ENCODE measurements at places on chromosomes 5 and 9.

GRCh38 chr5:149675610-149676201 lies 54.4 kb upstream of the PPARGC1B start:
- peak; percentile 94 for DNase-seq
- no peak overlapping the region for H3K4me3 ChIP-seq
- peak overlapping the region; percentile 89 for H3K27ac ChIP-seq
- no peaks in the 10 kb centered on the region for H3K27me3 ChIP-seq
- H3K4me1 ChIP-seq = no peaks in the 10 kb centered on the region

DNA sequence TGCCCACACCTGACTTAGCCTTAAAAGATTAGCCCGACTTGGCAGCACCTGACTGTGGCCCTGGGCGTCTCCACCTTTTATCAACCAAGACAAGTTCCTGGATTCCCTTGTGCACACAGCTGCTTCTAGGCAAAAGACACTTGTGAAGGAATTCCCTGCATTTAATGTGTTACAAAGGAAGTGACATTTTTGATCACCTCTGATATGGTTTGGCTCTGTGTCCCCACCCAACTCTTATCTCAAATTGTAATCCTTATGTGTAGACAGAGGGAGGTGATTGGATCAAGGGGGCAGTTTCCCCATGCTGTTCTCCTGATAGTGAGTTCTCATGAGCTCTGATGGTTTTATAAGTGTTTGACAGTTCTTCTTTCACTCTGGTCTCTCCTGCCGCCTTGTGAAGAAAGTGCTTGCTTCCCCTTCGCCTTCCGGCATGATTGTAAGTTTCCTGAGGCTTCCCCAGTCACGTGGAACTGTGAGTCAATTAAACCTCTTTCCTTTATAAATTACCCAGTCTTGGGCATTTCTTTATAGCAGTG lies 2.6 kb upstream of the CPEB4 start:
- no peaks in the 10 kb centered on the region for H3K36me3 ChIP-seq
- DNase-seq = peak; percentile 80
- no peak overlapping the region for H3K4me3 ChIP-seq
- H3K27ac ChIP-seq = peak overlapping the region; percentile 80
- peaks cover 8% of the 10 kb centered on the region for H3K4me1 ChIP-seq

DNA sequence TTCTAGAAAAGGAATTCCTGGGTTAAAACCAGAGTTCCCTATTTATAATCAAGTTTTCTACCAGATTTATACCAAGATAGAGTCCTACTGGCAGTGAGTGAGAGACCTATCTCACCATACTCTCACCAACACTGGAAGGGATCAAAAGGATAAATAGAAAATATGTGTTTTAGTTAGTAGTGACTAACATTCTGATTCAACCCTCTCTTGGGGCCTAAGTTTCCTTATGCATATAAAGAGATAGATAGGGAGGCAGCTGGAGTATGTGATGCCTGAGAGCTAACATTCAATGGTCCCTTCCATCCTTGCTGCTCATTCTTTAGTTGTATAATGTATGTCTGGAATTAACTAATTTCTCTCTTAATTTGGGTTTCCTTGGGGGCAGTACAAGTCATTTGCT lies 32.0 kb downstream of the CKMT2 start:
- no peaks in the 10 kb centered on the region for H3K4me1 ChIP-seq
- H3K36me3 ChIP-seq = no peaks in the 10 kb centered on the region
- DNase-seq = no peak

- no peak for DNase-seq
- H3K36me3 ChIP-seq = no peaks in the 10 kb centered on the region
- H3K27ac ChIP-seq = no peak overlapping the region
- no peaks in the 10 kb centered on the region for H3K27me3 ChIP-seq
- no peaks in the 10 kb centered on the region for H3K4me1 ChIP-seq
These were observed 29.6 kb downstream of the SAR1B start for GRCh38 chr5:134603059-134603458.

DNA sequence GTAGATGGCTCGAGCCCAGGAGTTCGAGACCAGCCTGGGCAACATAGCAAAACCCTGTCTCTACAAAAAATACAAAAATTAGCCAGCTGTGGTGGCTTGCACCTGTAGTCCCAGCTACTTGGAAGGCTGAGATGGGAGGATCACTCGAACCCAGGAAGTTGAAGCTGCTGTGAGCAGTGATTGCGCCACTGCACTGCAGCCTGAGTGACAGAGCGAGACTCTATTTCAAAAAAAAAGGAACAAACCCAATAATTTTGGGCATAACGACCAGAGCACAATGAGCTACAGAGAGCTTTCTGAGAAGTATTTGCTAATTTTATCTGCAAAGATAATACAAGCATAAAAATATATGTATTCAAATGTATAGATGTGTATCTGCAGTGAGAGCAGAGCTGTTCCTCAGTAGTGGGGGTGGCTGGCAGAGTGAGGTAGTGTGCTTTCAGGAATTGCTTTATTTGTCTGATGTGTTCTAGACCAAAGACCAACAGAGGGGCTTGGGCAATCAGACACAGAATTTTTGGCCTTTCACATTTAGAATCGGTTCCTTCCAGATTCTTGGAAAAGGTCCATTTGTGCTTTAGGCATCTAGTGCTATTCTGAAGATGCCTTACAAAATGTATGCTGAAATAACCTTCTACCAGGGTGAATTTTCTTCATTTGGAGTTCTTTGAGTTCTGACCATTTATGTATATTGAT lies 5.2 kb downstream of the DOCK8 start:
- H3K27me3 ChIP-seq = no peaks in the 10 kb centered on the region
- H3K4me1 ChIP-seq = no peaks in the 10 kb centered on the region

- no peak for DNase-seq
- H3K4me1 ChIP-seq = no peaks in the 10 kb centered on the region
- no peak overlapping the region for H3K27ac ChIP-seq
- H3K36me3 ChIP-seq = no peaks in the 10 kb centered on the region
These were observed 712.1 kb downstream of the CDH9 start for GRCh38 chr5:26326153-26326759.

GRCh38 chr5:145681686-145682085 lies 153.5 kb downstream of the PRELID2 start:
- H3K27me3 ChIP-seq = no peaks in the 10 kb centered on the region
- H3K36me3 ChIP-seq = no peaks in the 10 kb centered on the region
- no peak overlapping the region for H3K27ac ChIP-seq

- no peaks in the 10 kb centered on the region for H3K4me1 ChIP-seq
- H3K36me3 ChIP-seq = no peaks in the 10 kb centered on the region
- DNase-seq = no peak
- H3K27ac ChIP-seq = no peak overlapping the region
- H3K4me3 ChIP-seq = no peak overlapping the region
- no peaks in the 10 kb centered on the region for H3K27me3 ChIP-seq
These were observed 443.8 kb upstream of the ST8SIA4 start for GRCh38 chr5:101346906-101347305.

DNA sequence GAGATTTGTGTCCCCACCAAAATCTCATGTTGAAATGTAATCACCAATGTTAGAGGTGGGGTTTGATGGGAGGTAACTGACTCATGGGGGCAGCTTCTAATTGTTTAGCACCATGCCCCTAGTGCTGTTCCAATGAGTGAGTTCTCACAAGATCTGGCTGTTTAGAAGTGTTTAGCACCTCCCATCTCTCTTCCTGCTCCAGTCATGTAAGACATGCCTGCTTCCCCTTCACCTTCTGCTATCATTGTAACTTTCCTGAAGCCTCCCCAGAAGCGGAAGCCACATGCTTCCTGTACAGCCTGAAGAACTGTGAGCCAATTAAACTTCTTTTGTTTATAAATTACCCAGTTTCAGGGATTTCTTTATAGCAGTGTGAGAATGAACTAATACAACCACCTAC lies 170.5 kb downstream of the NDUFS4 start:
- no peaks in the 10 kb centered on the region for H3K36me3 ChIP-seq
- no peak overlapping the region for H3K4me3 ChIP-seq
- H3K27ac ChIP-seq = no peak overlapping the region

GRCh38 chr9:75960551-75960950 lies 70.1 kb downstream of the PCSK5 start:
- H3K36me3 ChIP-seq = no peaks in the 10 kb centered on the region
- no peaks in the 10 kb centered on the region for H3K4me1 ChIP-seq
- H3K27ac ChIP-seq = no peak overlapping the region

DNA sequence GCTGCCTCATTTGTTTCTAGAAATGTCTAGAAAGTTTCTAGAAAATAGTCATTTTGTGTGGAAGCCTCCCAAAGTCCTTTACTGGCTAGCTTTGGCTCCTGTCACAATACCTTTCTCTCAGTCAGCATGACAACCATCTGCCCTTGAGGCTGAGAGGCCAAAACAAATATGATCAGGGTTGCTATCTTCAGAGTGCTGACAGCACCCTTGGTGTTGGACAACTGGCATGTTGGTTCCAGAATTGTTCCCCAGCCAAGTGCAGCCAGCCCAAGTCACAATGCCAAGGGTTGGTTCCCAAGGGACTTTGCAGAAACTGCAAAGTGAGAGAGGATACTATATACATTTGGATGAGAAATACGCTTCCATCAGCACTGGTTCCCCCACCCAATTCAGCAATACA lies 140.9 kb upstream of the GAS1 start:
- no peak for DNase-seq
- H3K27ac ChIP-seq = no peak overlapping the region
- no peak overlapping the region for H3K4me3 ChIP-seq

DNA sequence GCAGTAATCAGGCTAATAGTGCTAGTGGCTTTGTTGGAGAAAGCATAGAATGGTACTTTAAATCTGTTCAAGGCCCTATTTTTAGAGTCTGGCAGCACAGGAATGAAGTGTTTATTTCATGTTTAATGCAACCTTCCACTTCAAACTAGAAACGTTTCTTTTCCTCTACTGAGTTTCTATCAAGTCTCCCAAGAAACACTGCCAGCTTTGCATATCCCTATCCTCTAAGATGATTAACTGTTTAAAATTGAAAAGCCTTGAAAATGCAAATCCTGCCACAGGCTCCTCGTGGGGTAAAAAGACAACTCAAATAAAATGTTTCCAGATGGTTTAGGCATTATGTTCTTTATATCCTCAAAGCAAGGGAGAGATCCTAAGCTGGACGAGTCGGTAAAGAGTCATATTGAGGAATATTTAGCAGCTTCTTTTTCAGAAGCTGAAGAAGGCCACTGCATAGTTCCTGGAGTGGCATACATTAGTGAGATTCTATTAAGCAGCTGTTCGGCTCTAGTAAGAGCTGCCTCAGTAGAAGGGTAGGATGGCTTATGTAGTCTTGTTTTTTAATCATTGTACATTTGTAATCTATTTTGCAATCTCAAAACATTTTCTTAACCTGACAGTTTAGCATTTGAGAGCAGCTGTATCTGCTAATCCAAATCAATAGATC lies 251.2 kb downstream of the CHSY3 start:
- H3K27ac ChIP-seq = no peak overlapping the region
- no peaks in the 10 kb centered on the region for H3K27me3 ChIP-seq
- no peak overlapping the region for H3K4me3 ChIP-seq
- no peaks in the 10 kb centered on the region for H3K4me1 ChIP-seq
- DNase-seq = no peak

- H3K4me1 ChIP-seq = no peaks in the 10 kb centered on the region
- H3K27me3 ChIP-seq = no peaks in the 10 kb centered on the region
- no peaks in the 10 kb centered on the region for H3K36me3 ChIP-seq
These were observed 159.6 kb upstream of the STK32A start for GRCh38 chr5:147075187-147075586.

GRCh38 chr9:37936376-37936775 lies 32.4 kb upstream of the SLC25A51 start:
- DNase-seq = no peak
- no peak overlapping the region for H3K4me3 ChIP-seq
- no peaks in the 10 kb centered on the region for H3K4me1 ChIP-seq
- no peak overlapping the region for H3K27ac ChIP-seq
- no peaks in the 10 kb centered on the region for H3K36me3 ChIP-seq

DNA sequence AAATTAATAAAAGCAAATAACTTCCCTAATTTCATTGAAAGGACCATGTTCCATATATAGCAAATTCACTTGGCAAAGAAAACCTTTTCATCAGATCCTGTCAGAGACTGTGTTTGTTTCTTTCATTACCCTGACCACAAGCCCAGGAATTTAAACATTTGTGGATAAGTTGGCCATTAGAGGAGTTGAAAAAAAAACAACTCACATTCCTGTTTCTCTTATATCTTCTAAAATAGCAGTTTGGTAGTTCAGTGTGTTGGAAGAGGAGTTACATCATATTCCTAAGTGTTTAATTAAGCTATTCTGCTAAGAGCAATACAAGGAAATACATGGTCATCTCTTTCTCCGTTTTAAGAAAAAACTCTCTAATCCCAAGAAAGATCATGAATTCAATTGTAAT lies 505.6 kb downstream of the TLE1 start:
- H3K36me3 ChIP-seq = no peaks in the 10 kb centered on the region
- no peaks in the 10 kb centered on the region for H3K4me1 ChIP-seq
- H3K4me3 ChIP-seq = no peak overlapping the region
- no peak for DNase-seq
- no peak overlapping the region for H3K27ac ChIP-seq
- H3K27me3 ChIP-seq = no peaks in the 10 kb centered on the region

- peak overlapping the region; percentile 63 for H3K27ac ChIP-seq
- peaks cover 11% of the 10 kb centered on the region for H3K4me1 ChIP-seq
- no peak overlapping the region for H3K4me3 ChIP-seq
- H3K36me3 ChIP-seq = no peaks in the 10 kb centered on the region
- peak; percentile 40 for DNase-seq
These were observed 118.8 kb downstream of the CDC42SE2 start for GRCh38 chr5:131382407-131383395.

DNA sequence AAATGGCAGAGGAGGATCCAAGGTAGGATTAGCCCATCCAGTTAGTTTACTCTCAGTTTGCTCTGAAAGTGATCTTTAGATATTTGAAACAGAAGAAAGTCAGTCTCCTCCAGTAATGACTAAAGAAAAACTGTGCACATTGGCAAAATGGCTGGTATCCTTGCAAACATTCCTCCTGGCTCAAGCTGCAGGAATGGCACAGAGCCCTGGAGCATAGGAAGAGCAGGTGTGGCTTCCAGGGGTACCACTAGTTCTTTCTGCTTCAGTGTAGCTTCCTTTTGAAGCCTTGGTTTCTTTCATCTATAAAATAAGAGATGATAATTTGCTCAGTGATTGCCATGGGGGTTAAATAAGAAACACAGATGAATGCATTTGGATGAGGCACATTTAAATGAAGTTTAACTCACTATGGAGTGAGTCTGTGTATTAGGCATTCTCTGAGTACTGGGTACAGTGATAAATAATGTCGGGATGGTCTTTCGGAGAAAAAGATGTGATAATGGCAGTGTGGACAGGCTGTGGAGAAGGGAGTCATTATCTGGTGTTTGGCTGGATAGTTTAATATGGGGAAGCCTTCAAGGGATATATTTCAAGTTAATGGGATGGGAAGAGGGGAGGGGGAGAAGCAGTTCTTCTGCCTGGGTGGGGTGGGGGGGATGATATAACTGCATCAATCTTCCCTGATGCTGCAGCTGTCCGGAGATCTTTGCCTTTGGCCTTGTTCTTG lies 217.3 kb upstream of the KLF4 start:
- no peak overlapping the region for H3K4me3 ChIP-seq
- H3K27ac ChIP-seq = no peak overlapping the region
- no peaks in the 10 kb centered on the region for H3K36me3 ChIP-seq
- DNase-seq = no peak

DNA sequence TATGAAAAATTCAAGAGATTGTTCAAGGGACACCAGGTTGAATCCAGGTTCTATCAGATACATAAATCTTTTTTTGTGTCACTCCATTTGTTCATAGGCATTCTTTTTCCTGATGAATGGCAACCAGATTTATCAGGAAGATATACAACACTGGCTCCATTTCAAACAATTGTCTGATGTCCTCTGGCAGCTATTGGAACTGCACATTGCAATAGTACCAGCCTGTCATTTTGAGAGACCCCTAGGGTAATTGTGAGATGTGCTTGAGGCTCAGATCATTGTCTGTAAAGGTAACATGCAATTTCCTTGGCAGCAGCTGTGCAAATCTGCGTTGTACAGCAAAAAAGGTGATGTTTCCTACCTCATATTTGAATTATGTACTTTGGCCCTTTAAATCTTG lies 25.9 kb downstream of the KCTD16 start:
- no peak overlapping the region for H3K27ac ChIP-seq
- H3K4me1 ChIP-seq = no peaks in the 10 kb centered on the region
- no peaks in the 10 kb centered on the region for H3K27me3 ChIP-seq
- no peak overlapping the region for H3K4me3 ChIP-seq
- no peaks in the 10 kb centered on the region for H3K36me3 ChIP-seq
